ENCODE measurements at places on chromosomes 12 and 14. TPM values are rescaled to one million over a fixed set of nuclear protein-coding genes. Genes with fewer than 3 reads are reported as not detected.

Gene SRRM4
- total RNA-seq = under 0.01 TPM

Gene CCDC197
- total RNA-seq = not detected

Gene DCN
- total RNA-seq = not detected

Gene COX8C
- not detected for total RNA-seq

Gene OR4K17
- total RNA-seq = not detected

Gene FAIM2
- not detected for total RNA-seq

Gene GPR137C
- total RNA-seq = 0.63 TPM

Gene RNF31
- 69.6 TPM for total RNA-seq

Gene EML1
- total RNA-seq = 12.0 TPM

Gene GEMIN2
- total RNA-seq = 48.1 TPM

Gene CCDC38
- not detected for total RNA-seq

Gene KCNJ8
- 1.0 TPM for total RNA-seq

Gene TRAFD1
- 33.9 TPM for total RNA-seq

GRCh38 chr14:95480887-95481226 is 35.6 kb downstream of the SYNE3 start:
- no peak overlapping the region for H3K4me3 ChIP-seq
- H3K27me3 ChIP-seq = no peaks in the 10 kb centered on the region
- H3K36me3 ChIP-seq = no peaks in the 10 kb centered on the region
- DNase-seq = no peak
- H3K4me1 ChIP-seq = peaks cover 28% of the 10 kb centered on the region
- no peak overlapping the region for H3K27ac ChIP-seq

- H3K36me3 ChIP-seq = no peaks in the 10 kb centered on the region
- no peaks in the 10 kb centered on the region for H3K4me1 ChIP-seq
- H3K27ac ChIP-seq = no peak overlapping the region
- H3K27me3 ChIP-seq = no peaks in the 10 kb centered on the region
- H3K4me3 ChIP-seq = no peak overlapping the region
These were observed 12.9 kb downstream of the TTC9 start for GRCh38 chr14:70654632-70655031.

- H3K27me3 ChIP-seq = no peaks in the 10 kb centered on the region
- peaks cover under 1% of the 10 kb centered on the region for H3K4me1 ChIP-seq
- H3K4me3 ChIP-seq = no peak overlapping the region
- DNase-seq = peak; percentile 44
- peaks cover 40% of the 10 kb centered on the region for H3K36me3 ChIP-seq
- H3K27ac ChIP-seq = no peak overlapping the region
These were observed 6.2 kb upstream of the DDX55 start for GRCh38 chr12:123595729-123596128.

- H3K27me3 ChIP-seq = peaks cover 8% of the 10 kb centered on the region
- no peaks in the 10 kb centered on the region for H3K36me3 ChIP-seq
- H3K4me3 ChIP-seq = no peak overlapping the region
These were observed 433.8 kb upstream of the MIS18BP1 start for GRCh38 chr14:45686771-45687170.

DNA sequence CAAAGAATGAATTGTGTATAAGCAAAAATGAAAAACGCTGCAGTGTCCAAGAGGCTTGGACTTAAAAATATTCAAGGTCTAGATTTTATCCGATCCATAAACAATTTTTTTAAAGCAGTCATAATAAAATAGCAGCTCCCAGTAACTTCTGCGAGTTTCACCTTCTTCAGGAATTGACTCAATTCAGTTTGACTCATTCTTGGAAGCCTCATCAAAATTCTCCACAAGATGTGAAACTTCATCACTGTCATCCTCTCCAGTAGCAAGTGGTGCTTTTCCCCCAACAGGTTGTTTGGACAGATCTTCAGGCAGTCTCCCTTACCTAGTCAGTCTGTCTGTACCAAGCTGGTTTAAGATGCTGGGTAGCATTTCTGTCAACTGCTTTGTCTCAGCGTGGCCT is 93.5 kb upstream of the FOXG1 start:
- H3K4me1 ChIP-seq = peaks cover 52% of the 10 kb centered on the region
- DNase-seq = peak; percentile 65
- no peak overlapping the region for H3K27ac ChIP-seq
- no peaks in the 10 kb centered on the region for H3K36me3 ChIP-seq
- H3K27me3 ChIP-seq = no peaks in the 10 kb centered on the region

DNA sequence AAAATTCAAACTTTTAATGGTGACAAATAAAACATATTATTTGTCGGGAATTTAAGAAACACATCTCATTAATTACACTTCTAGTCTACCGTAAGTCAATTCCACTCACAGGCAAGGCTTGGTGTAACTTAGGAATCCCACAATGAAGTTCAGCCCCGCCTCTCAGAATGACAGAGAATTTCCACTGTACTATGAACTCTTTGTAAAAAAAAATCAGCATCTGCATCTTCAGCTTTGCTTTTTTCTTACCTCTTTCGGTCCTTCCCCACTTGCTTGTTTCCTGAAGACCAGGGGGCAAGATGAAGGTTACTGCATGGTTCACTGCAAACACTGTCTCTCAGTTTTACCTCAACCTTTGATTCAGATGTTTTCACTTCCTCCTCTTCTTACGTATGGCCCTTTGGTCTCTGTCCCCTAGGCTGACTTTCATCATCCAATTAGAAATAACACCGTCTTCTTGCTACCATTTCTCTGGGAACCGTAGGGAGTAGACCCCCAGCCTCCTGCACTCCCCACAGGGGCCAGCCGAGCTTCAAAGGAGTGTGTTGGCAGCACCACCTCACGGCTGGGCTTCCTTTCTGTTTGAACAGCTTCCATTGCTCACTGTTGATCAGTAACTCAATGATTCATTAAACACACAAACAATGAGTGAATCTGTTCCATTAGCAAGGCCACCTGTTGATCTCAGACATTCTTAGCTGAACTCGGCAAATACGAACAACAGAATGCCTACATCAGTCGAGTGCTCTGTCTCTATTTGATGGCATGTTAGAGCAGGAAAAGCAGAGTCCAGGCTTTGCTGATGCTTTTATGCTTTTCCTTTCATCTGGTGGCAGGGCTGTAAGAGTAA is 343.0 kb downstream of the BMP4 start:
- peak overlapping the region; percentile 30 for H3K27ac ChIP-seq
- H3K4me1 ChIP-seq = peaks cover 18% of the 10 kb centered on the region

DNA sequence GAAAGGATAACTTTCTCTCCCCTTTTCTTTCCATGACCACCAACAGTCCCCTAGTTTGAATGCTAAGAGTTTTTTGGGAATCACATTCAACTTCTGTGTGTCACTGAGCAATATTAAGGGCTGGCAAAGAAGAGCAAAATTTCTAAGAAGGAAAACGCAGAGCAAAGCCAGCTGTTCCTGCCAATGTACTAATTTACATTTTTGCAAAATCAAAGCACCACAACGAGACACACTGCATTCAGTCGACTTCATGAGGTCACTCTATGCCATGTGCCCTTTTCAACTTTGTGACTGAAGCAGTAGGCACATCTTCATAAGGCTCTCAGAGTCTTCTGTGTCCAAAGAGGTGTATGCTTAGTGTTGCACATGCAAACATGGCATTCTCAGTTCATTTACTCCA is 66.4 kb downstream of the PTPRR start:
- DNase-seq = no peak
- H3K27ac ChIP-seq = no peak overlapping the region
- no peaks in the 10 kb centered on the region for H3K27me3 ChIP-seq

DNA sequence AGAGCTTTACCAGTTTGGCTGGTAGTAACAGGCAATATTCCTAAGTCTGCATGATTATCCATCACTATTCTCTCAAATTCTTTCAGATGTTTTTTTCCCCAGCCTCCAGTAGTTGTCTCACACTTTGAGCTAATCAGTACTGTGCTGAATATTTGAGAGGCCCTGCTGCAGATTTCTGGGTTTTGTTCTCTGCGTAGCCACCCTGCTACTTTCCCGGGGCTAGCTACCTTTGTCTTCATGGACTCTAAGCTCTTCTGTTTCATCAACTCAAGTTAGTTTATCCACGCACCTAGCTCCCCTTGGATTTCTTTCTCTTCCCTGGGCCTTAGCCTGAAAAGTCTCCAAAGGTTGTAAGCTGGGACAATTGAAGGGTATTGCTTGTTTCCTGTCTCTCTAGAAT is 73.0 kb downstream of the FUT8 start:
- DNase-seq = no peak
- H3K36me3 ChIP-seq = peaks cover 8% of the 10 kb centered on the region
- no peak overlapping the region for H3K4me3 ChIP-seq
- no peak overlapping the region for H3K27ac ChIP-seq

GRCh38 chr14:25833341-25834126 is 764.3 kb downstream of the NOVA1 start:
- no peaks in the 10 kb centered on the region for H3K36me3 ChIP-seq
- no peak overlapping the region for H3K27ac ChIP-seq
- H3K27me3 ChIP-seq = no peaks in the 10 kb centered on the region
- H3K4me1 ChIP-seq = no peaks in the 10 kb centered on the region
- DNase-seq = peak; percentile 45

DNA sequence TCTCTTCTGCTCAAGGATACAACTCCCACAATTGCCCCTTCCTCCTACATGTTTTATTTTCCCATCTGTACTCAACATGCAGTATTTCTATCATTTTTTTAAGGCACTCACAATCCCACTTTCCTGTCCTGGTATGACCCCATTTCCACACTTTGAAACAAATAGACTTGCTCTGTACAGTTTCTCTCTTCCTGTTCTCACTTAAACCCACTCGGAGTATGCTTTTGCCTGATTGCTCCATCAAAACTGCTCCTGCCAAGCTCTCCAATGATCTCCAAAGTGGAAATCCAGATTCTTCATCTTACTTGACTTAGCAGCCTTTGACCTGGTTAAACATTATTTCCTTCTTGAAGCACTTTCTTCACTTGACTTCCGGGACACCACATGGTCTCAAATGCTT is 384.5 kb downstream of the SEC23A start:
- no peaks in the 10 kb centered on the region for H3K27me3 ChIP-seq
- DNase-seq = no peak
- H3K27ac ChIP-seq = no peak overlapping the region
- H3K4me3 ChIP-seq = no peak overlapping the region
- no peaks in the 10 kb centered on the region for H3K4me1 ChIP-seq

- no peak for DNase-seq
- no peak overlapping the region for H3K4me3 ChIP-seq
- H3K36me3 ChIP-seq = no peaks in the 10 kb centered on the region
These were observed 50.3 kb downstream of the NOC4L start for GRCh38 chr12:132194556-132194955.

GRCh38 chr12:47652521-47653234 is 53.2 kb downstream of the RPAP3 start:
- no peak overlapping the region for H3K27ac ChIP-seq
- no peaks in the 10 kb centered on the region for H3K27me3 ChIP-seq
- H3K4me3 ChIP-seq = no peak overlapping the region

DNA sequence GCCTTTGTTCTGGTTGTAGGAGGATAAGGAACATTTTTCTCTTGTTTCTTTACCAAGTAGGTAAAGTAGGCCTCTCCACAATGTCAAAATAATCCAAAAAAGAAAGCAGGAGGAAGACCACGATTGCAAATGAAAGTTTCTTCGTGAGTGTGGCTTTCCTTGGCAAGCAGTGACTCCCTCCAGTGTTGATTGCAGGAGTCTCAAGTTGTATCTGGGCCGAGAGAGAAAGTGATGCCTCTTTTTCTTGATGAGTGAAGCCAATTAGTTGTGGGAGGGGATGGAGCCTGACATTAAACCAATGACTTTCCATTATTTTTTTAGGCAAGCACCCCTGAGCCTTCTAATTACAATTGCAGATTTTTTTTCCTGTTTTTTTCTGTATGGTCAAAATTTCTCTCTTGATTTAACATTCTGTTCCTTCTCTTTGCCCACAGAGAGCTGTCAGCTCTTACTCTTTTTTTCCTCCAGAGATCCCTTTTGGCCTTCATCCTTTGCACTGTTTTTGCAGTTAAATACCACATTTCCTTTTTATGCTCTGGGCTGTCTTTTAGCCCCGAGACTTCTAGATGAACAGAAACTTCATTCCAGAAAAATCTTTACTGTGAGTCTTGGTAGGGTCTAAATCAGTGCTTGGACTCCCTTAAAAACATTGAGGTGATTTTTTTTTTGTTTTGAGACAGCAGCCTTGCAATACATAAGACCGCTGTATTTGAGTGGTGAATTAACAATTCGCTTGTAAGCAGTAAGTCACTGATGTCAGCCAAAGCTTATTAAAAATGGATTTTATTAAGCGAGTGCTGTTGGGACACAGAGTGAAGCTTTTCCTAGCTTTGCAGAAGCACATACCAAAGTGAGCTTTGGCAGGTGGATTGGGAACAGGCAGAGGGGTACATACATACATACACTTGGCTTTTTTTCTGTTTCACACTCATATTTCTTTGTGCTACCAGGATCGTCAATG is 15.8 kb downstream of the FBXW8 start:
- DNase-seq = no peak
- no peak overlapping the region for H3K27ac ChIP-seq
- H3K4me1 ChIP-seq = peaks cover 22% of the 10 kb centered on the region
- H3K27me3 ChIP-seq = no peaks in the 10 kb centered on the region
- peaks cover 28% of the 10 kb centered on the region for H3K36me3 ChIP-seq

DNA sequence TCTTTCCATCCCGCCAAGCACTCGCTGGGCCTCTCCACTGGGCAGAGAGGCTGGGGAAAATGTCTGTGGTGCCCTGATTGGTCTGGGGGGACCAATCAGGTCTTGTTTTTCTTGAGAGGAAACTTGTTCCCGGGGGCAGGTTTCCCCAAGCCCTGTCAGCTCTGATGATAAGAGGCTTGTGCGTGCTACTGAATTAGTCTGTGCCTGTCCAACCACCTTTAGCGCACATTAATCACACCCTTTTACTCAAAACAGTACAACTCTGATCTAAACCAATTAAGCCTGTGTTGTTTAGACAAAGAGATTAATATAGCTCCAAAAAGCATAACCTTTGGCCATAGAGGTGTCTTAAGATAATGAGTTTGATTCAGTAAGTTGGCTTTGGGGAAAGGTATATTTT is 580.4 kb downstream of the VRK1 start:
- H3K27ac ChIP-seq = no peak overlapping the region
- peaks cover 4% of the 10 kb centered on the region for H3K4me1 ChIP-seq
- peaks cover 57% of the 10 kb centered on the region for H3K27me3 ChIP-seq
- DNase-seq = no peak
- no peak overlapping the region for H3K4me3 ChIP-seq

GRCh38 chr14:52686176-52686575 is 9.2 kb downstream of the ERO1A start:
- H3K4me3 ChIP-seq = no peak overlapping the region
- H3K36me3 ChIP-seq = no peaks in the 10 kb centered on the region
- H3K27ac ChIP-seq = no peak overlapping the region

Measured in PC-3 (cell line).